Lower leg skin (tissue), 4 donors: ENCODE measurements at places on chromosomes 13 and 19.
A peak's percentile ranks its signal among the peaks of the same experiment; 100 is the strongest.

DNA sequence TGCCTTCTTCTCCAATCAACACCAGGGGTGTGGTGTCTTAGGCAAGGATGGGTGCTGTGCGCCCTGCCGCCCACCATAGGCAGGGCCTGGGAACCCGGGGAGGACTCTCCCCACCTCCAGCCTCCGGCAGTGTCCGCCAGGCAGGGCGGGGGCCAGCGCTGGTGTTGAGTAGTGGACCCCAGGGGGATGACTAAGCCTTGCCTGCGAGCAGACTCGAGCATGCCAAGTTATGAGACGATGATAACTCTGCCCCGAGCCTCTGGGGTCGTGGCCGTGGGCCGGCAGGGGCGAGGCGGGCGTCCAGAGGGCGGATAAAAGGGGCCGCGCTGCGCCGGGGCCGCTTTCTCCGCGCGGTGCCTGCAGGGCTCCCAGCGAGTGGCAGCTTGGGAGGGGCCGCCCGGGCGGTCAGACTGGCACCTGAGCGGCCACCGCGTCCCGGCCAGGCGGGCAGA, at the start of gene MEDAG:
Gene MEDAG, plus strand, starts transcription at position 340 of the 452 bp plus-strand sequence. CDS start 245 bp downstream, outside the sequence.
- peak; percentile 97 for DNase-seq

- DNase-seq = no peak
Observed at GRCh38 chr13:46748300-46748699, 48.7 kb downstream of the ESD start.

GRCh38 chr13:88456151-88456550, 785.0 kb downstream of the SLITRK5 start:
- DNase-seq = no peak

DNA sequence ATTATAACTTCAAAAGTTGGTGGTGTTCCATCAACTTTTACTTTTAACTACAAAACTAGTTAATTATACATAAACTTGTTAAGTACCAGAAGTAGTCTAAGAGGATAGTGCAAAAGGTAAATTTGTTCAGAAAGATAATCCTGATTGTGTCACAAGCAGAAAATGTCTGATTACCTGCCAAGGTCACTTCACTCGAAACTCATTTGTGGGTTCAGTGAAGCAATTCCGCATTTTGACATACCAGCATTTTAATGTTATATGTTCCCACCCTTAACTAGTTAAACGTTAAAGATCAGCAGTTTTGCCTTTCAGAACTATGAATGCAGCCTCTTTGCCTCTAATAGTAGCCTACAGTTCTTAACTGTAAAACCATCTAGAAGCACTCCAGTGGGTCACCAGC, 5.6 kb downstream of the EDNRB start:
- no peak for DNase-seq

DNA sequence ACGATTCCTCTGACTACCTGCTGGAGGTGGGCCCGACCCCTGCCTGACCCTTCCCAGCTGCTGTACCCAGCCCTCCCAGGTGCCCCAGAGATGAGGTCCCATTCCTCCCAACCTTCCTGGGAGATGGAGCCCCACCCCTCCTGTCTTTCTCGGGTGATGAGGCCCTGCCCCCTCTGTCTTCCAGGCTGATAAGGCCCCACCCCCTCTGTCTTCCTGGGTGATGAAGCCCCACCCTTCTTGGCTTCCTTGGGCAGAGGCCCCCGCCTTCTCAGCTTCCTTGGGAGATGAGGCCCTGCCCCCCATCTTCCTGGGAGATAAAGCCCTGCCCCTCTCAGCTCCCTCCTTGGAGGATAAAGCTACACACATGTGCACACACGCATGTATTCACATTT, 47.9 kb downstream of the CERS4 start:
- no peak for DNase-seq

DNA sequence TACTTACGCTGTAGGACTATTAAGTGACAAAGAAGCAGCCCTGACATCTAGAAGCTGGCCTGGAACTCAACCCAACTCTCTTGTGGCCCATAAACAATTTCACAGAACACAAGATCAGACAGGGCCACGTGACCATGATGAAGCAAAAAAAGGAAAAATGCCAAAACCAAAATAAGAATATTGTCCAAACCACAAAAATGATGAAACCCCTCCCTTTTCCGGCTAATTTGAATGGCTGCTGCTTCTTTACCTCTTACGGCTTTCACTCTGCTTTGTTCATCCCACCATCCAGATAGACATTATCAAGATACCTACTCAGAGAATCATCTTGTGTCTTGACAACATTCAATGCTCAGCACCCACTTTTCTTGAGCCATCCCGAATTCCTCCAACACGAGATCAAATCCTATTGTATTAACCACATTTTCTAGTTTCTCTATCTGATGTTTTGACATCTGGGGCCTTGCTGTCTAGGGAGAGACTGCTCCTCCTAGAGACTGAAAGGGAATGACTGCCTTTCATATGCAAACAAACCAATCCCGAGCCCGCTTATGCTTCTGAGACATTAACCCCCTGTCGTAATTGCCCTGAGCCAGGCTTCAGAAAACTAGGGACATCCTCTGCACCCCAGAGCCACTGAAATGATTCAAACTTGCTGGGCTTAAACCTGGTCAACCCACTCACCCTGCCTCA, 186.3 kb downstream of the TDRD3 start:
- no peak for DNase-seq

DNA sequence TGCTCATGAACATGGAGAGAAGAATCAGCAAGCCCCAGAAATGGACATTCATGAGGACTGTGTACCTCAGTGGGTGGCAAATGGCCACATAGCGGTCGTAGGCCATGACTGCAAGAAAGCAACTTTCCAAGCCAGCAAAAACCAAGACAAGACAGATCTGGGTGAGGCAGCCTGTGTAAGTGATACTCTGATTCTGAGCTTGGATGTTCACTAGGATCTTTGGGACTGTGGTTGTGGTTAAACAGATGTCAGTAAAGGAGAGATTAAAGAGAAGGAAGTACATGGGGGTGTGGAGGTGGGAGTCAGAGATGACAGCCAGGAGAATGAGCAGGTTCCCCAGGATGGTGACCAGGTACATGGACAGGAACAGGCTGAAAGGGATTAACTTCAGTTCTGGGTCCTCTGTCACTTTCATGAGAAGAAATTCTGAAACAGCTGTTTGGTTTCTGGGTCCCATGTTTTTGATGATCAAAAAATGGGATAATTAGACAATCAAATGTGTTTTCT, at the start of gene OR7G1:
Gene OR7G1, minus strand, starts transcription at position 457 of the 507 bp plus-strand sequence. Its CDS starts 0 bp downstream, at position 457.
- DNase-seq = no peak

GRCh38 chr13:32199168-32199567, 116.0 kb downstream of the ZAR1L start:
- DNase-seq = no peak

- DNase-seq = peak; percentile 82
Observed at GRCh38 chr19:29668746-29669609, 3.7 kb downstream of the PLEKHF1 start.

GRCh38 chr19:50838239-50838638, 4.9 kb upstream of the KLK15 start:
- no peak for DNase-seq

DNA sequence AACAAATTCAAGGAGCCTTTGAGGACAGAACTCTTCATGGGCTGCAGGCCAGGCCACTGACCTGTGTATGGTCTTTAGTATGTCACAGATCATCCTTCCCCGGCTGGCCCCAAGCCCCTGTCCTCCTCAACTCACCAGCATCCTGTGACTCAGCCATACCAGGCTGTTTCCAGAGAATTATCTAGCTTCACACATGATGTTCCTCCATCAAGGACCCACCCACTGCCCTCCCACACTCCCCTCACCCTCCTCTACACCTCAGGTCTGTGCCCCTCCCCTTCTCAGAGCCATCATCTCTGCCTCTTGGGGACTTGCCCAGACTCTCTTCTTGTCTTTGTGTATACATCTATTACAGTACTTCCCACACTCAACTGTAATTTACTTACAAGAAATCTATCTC, 14.7 kb downstream of the DCT start:
- DNase-seq = peak; percentile 53

- no peak for DNase-seq
Observed at GRCh38 chr19:31913103-31913661, 432.2 kb upstream of the ZNF507 start.
